ENCODE measurements at places on chromosomes 7 and 10.

GRCh38 chr10:107427016-107427415 is 262.5 kb upstream of the SORCS1 start:
- DNase-seq: no peak

GRCh38 chr10:93745408-93746065 is 12.2 kb upstream of the LGI1 start:
- DNase-seq: no peak

- DNase-seq: no peak
Observed at GRCh38 chr10:10225136-10225676, 792.5 kb upstream of the CELF2 start.

GRCh38 chr7:20598459-20599309 is 16.8 kb upstream of the ABCB5 start:
- DNase-seq: peak; percentile 24

GRCh38 chr7:23490357-23491135 is 20.3 kb upstream of the IGF2BP3 start:
- DNase-seq: no peak

DNA sequence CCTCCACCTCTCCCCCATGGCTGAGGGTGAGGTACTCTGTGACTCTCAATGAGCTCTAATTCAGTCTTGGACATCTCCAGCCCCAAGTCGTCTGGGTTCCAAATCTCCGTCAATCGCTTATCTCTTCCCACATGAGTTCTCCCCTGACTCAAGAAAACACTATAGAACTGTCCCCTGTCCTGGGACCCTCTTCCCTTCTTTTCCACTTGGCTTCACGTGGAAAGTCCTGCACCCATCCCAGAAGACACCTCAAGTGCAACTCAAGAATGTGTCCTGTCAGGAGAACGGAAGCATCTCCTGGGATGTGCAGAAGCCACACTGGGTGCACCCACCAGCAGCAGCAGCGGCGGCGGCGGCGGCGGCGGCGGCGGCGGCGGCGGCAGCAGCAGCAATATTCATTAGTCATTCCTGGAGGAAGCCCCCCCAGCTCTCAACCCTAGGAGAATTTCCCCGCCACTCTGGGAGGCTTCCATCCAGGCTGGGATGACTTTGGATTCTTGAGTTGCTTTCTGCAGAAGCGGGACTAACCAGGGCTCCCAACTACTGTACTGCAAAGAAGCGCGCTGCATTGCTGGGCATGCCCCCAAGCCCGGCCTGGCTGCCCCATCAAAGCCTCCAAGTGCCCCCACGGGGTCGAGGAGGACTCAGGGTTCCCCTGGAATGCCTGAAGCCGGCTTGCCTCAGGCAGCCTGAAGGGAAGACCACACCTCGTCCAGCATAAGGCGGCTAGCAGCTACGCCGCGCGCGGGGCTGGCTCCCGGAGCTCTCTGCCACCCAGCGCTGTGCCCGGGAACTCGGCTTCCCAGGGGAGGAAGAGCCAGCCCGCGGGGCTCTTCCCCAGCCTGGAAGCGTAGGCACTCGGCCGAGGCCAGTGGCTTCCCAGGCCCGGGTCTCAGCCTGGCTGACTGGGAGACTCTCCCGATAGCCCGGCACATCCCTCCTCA is 1.0 kb downstream of the CRTAC1 start:
- peak; percentile 10 for DNase-seq

DNA sequence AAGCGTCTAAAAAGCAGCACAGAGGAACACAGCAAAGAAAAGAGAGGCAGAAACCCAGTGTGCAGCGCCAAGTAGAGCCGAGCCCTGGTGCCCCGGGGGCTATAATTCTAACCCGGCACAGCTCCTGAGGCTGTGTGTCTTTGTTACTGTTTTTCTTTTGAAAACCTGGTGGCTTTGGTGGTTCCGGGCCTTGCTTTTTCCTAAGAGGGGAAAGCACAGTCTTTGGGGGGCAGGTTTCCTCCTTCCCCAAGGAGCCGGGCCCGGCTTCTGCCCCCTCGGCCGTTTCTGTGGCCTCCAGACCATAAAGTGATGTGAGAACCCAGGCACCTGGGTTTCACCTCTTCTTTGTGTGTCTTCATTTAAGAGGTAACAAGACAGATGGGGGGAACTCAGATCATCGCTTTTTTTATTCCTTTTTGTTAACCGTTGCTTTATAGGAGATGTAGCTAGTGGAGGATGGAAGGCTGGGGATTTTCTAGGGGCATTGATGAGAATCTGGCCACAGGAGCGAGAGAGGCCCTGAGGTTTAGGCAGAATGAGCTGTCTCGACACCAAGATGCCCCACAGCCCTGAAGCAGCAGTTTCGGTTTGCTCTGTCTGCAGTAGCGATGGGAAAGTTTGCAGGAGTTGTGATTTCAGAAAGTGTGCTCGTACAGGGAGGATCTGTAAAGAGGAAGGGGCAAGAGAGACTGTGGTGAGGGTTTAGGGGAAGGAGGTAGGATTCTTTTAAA is 367.8 kb upstream of the GALNT17 start:
- no peak for DNase-seq

DNA sequence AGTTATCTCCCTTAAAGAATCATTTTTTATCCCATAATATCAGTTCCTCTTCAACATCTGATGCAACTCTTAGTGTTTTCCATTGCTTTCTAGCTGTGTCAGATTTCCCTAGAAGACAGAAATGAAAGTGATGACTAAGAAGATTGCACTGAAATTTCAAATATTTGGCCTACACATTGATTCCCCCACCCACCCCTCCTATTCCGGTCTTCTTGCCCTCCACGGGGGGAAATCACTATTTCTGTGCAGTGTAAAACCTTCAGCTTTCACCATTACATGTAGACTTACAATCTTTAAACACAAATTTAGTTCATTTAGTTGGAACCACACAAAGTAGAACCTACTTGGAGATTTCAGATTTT is 63.7 kb upstream of the IL6 start:
- no peak for DNase-seq

GRCh38 chr10:43322331-43322730 is 49.1 kb upstream of the FXYD4 start:
- DNase-seq: no peak

DNA sequence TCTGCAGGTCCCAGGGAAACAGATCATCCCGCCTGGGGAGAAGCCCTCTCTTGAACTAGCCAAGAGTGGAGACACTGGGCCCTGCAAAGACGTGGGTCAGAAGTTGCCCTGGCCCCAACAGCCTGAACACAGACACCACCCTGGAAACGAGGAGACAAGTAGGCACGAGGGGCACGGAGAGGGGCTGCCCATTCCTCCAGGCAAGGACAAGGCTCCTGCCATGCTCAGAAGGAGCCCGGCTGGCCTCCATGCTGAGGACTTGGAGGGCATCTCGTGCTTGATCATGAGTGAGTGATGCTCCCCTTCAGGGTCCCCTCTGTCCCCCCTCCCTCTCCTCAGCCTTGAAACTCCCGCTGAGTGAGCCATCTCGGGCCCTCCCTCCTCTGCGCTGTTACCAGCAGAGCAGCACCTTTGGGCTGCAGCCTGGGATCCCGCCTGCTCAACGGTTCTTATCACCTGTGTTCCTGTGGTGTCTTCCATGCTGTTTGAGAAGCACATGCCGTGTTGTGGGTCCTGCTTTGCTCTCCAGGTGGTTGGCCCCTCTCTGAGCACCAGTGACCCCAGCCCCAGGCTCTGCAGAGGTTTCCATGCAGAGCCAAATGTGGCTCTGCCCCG is 544.3 kb downstream of the TCERG1L start:
- DNase-seq: no peak

- DNase-seq: peak; percentile 34
Observed at GRCh38 chr10:101354328-101355071, 535 bp downstream of the BTRC start.
